ENCODE measurements at places on chromosomes 5 and 9.

DNA sequence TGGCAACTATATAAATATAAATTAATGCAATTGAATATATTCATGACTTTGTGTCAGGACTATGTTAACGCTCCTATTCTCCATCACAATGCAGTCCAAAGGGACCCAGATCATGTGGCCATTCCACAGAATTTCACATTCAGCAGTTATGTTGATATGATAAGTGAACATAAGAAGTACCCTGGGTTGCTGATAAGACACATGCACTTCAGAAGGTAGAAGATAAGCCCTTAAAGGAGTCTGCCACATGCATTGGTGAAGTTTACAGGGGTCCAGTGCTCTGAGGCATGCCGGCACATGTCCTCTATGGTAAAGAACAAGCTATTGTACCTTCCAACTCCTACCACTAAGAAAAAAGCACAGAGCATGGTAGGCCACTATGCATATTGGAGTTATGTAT, 76.4 kb downstream of the PHAX start:
- DNase-seq: no peak

- no peak for DNase-seq
Observed at GRCh38 chr5:104052558-104053352, 490.2 kb upstream of the NUDT12 start.

GRCh38 chr5:141657404-141657803, 6.2 kb upstream of the FCHSD1 start:
- no peak for DNase-seq

DNA sequence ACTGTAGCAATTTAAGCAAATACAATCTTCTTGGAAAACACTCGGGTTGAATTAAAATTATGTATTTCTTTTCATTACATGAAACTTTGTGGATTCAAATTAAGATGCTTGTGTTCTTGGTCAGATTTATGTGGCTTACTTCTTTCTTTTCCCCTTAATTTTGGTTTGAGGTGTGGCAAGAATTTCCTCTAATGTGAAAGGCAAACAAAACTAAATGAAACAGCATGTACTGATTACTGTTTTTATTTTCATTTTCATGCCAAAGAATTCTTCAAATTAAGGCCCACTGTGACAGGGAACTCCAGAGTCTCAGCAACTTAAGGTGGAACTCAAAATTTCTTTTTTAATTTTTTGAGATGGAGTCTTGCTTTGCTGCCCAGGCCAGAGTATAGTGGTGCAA, at the start of gene OMD:
Gene OMD, minus strand, starts transcription at position 132 of the 400 bp plus-strand sequence. CDS start 6,913 bp downstream, outside the sequence.
- DNase-seq: no peak

- DNase-seq: peak; percentile 25
Observed at GRCh38 chr5:79702606-79703380, 13.2 kb downstream of the CMYA5 start.

DNA sequence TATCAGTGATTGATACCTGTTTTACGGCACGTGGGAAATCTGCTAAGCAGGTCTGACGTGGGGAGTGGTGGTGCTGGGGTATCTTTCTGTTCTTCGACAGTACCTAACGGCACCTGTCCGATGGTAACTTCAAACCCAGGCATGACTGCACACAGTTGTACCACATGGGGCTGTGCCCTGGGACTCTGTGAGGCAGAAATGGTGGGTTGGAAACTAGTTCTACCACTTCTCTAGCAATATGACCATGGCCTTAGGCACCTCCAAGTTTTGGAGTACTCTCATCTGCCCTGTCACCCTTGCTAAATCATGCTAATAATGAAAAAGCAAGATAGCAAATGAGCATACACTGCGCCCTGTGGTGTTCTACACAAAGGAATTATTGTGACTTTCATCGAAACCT, 30.9 kb downstream of the EPB41L4B start:
- DNase-seq: no peak

DNA sequence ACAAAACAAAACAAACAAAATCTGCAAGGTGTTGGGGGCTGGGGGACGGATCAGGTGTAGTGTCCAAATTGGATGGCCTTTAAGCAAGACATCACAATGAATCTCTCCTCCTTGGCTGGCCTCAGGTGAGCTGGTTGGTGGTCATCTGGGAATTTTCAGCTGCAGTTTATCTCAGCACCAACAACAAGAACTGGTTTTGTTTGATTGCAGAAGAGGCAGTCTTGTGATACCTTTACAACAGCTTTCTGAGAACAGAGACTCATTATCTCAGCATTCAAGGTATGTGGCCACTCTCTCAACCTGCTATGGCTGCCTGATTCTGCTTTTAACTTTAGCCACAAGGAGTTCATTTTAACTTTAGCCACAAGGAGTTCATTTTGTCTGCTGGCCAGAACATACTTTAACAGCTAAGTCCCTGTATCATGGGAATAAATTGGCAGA, 1543.4 kb downstream of the EFNA5 start:
- DNase-seq: no peak

GRCh38 chr5:68252673-68253623, 37.4 kb downstream of the PIK3R1 start:
- peak; percentile 36 for DNase-seq

DNA sequence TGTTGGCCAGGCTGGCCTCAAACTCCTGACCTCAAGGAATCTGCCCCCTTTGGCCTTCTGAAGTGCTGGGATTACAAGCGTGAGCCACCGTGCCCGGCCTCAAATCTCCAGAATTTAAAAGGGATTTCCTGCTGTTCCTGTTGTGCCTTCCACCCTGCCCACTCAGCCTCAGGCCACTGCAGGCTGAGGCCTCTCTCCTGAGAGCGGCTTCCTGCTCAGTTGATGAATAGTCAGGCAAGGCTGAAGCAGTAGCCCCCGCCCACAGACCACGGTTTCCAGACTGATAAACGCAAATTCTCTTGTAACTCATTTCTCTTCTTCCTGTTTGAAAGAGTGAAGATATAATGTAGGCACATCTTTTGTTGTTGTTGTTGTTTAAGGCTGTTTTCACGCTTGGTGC, 127.0 kb upstream of the PLCXD3 start:
- no peak for DNase-seq

DNA sequence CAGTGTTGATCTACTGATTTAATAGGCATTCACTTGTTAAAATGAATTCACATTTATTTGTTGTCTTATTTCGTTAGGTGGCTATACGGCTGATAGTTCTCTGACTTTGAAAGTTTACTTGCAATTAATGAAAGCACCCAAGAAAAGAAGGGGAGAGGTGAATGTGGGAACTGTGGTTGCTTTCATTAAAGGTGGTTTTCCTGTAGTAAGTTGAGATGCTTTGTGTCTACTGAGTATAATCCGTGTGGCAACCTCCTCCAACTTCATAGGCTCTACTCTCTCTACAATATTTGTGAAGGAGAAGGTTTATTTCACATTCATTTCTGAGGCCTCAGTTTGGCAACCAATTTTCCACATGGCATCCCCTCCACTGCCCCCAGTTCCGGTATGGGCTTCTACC, 12.8 kb upstream of the MACIR start:
- no peak for DNase-seq

GRCh38 chr5:152066784-152067183, 142.1 kb upstream of the GLRA1 start:
- DNase-seq: no peak

- no peak for DNase-seq
Observed at GRCh38 chr9:127974001-127974768, 6.6 kb downstream of the EEIG1 start.

GRCh38 chr5:7869474-7870136, 657 bp downstream of the MTRR start:
- peak; percentile 42 for DNase-seq

DNA sequence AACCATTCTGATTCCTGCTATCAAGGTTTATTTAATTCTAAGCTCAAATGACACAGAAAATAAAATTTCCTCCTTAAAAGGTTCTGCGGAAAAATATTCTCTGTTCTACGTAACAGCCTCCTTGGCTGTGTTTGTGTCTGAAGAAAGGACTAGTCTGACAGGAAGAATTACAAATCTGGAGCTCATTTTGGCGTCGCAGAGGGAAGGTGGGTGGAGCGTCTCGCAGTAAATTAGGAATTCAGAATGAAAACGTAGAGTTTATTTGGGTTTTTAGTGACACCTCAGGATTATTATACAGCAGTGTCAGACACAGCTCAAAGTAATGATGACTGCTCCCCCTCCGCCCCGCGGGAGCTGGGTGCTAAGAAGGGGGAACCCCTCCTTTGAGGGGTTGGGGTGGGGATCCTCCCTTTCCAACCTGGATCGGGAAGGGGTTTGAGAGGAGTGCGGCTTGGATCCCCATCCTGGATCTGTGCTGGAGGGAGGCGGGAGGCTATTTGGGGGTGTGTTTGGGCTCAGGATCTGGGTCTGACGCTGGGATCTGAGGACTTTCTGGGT, 933 bp upstream of the TGFBR1 start:
- DNase-seq: no peak

- no peak for DNase-seq
Observed at GRCh38 chr9:134314950-134315715, 11.1 kb upstream of the RXRA start.

GRCh38 chr5:179330186-179330900, 14.9 kb downstream of the ADAMTS2 start:
- DNase-seq: no peak

- no peak for DNase-seq
Observed at GRCh38 chr9:93171261-93171990, 12.5 kb upstream of the WNK2 start.

- no peak for DNase-seq
Observed at GRCh38 chr5:37950436-37950835, 110.6 kb upstream of the GDNF start.

DNA sequence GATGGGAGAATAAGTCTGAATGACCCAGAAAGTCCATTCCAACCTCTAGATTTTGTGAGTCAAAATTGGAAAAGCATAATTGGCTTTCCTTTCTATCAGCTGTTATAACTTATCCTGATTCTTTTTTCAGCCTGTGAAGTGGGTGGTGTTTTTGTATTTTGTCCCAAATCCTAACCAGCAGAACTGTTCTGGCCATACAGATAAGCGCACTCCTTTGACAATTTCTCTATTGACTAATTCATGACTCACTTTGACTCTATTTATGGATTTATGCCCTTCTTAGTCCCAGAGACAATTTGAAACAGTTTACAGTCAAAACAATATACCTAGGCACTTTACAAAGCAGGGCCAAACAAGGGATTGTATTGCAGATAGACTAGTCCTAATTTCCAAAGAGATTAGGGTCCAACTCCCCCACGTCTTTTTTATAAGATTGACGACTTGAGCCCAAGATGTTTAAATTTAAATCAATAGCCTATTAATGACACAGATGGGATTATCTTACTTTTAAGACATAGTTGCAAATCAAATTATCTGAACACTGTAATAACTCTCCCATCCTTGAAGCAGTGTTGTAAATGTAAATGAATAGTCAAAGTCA, 301.7 kb upstream of the SEMA6A start:
- DNase-seq: no peak

DNA sequence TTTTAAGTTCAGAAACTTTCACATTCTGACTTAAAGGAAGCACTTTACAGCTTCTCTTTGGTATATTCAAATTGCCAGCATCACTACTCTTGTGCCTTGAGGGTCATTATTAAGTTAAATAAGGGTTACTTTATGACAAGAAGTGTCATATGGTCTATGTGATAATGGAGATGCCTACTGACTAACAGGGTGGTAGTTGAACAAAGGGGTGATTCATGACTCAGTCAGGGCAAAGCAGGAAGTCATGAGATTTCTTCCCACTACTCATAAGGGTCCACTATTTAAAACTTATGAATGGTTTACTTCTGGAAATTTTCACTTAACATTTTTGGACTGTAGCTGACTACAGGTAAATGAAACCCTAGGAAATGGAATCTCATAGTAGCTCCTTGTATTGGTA, 938.3 kb upstream of the PTPRD start:
- DNase-seq: no peak

DNA sequence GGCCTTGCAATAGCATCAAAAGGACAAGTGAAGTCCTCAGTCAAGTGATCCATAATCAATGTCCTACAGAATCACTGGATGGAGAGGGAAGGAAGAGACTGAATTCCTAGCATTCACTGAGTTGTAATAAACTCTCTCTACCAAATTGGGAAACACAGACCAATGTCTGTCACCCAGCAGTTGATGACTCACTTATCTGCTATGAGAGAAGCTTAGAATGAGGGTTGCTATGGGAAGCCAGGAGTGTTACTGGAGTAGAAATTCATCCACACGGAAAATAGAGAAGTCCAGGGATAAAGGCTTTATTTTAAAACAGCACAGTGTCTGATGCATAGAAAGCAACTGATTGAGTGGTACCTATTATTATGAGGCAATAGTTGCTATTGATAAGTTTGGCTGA, 407.4 kb downstream of the BRINP1 start:
- DNase-seq: no peak

- no peak for DNase-seq
Observed at GRCh38 chr5:173932695-173933139, 44.6 kb downstream of the CPEB4 start.
